Activated T-helper 1 cell treated with anti-CD3 and anti-CD28 coated beads, Interleukin-2, amount 50 U/mL, for 16 hours (primary cell): ENCODE measurements at places on chromosomes 1 and 21.

DNA sequence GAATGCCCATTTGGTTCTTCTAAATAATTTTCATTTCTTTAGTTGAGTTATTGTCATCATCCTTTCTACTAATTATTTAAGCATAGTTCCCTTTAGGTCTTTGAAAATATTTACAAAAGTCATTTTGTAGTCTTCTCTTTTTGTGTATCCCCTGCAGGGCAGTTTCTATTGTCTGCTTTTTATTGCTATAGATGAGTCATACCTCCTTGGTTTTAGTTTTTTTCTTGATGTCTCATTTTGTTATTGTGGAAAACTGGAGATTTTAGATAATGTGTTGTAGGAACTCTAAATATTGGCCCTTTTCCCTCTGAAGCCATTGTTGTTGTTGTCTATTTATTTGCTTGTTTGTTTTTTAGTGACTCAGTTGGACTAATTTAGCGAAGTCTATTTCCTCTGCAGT is 387.9 kb downstream of the NUF2 start:
- no peak for DNase-seq

- no peak for DNase-seq
These were observed 260.3 kb downstream of the FAF1 start for GRCh38 chr1:50699795-50700194.

- DNase-seq, result no peak
These were observed 3.5 kb downstream of the SIPA1L2 start for GRCh38 chr1:232626452-232626851.

DNA sequence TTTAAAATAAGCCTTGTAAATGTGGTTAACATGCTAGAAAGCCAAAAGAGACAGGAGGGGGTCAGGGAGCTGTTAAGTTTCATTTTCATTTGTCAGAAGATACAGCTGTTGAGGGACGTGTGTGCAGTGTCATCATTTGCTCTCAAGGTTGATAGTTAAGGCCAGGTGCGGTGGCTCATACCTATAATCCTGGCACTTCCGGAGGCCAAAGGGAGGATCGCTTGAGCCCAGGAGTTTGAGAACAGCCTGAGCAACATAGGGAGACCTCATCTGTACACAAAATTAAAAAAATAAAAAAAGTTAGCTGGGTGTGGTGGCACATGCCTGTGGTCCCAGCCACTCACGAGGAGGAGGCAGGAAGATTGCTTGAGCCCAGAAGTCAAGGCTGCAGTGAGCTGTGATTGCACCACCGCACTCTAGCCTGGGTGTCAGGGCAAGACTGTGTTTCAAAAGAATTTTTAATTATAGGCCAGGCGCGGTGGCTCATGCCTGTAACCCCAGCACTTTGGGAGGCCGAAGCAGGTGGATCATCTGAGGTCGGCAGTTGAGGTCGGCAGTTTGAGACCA is 22.7 kb downstream of the ZBTB8OS start:
- DNase-seq, result no peak

- no peak for DNase-seq
These were observed 60.5 kb downstream of the CAPN9 start for GRCh38 chr1:230807561-230808280.

GRCh38 chr1:234943836-234944402 is 184.7 kb downstream of the TOMM20 start:
- DNase-seq, result no peak

GRCh38 chr1:150213170-150214098 is 22.5 kb downstream of the ANP32E start:
- DNase-seq, result peak; percentile 83

DNA sequence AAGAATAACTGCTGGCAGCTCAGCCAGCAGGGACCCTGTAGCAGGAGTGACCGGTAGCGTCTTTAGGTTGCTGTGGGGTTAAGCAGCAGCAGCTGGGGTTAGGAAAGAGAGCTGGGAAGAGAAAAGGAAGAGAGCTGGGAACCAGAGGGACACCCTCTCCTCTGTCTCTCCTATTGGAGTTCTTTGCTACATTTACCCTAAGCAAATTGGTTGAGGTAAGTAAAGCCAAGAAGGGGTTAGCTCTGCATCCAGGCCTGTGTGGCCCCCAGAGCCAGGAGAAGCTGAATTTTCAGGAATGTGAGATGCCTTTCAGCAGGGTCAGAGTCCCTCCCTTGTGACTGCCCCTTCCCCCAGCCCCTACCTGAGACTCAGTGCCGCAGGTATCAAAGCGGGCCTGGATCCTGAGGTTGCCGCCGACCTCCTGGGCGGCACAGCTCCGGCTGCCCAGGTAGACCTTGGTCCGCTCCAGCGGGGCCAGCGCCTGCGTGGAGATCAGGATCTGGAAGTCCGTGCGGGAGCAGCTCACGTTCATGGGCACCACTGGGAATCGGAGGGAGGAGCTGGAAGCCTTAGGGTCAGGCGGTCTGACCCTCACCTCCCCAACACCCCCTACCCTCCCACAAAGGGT is 16.4 kb downstream of the CDCP2 start:
- no peak for DNase-seq

- DNase-seq, result no peak
These were observed 34.2 kb upstream of the HSD3B1 start for GRCh38 chr1:119472819-119473175.

DNA sequence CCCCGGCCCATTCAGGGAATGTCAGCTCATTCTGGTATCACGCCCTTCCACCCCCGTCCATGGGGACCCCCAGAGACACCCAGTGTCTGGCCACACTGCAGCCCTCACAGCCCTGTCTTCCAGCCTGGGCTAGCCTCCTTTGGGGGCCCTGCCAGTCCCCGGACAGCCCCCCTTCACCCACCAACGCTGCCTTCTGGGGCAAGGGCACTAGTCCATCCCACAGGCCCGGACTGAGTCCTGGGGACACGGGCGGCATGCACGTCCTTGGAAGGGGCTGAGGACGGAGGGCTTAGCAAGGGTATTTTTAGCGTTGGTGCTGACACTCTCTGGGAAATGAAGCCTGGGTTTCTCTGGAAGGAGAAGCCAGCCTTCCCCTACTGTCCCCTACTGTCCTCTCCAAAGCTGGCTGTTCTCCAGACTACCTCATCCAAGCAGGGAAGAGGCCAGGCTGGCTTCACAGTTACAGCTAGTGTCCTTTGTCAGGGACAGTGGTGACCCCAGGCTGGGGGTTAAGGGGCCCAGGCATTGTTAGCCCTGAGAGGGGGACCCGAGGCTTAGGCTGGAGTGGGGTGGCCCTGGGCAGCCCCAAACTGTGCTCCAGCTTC is 39.5 kb downstream of the COQ8A start:
- DNase-seq, result no peak

DNA sequence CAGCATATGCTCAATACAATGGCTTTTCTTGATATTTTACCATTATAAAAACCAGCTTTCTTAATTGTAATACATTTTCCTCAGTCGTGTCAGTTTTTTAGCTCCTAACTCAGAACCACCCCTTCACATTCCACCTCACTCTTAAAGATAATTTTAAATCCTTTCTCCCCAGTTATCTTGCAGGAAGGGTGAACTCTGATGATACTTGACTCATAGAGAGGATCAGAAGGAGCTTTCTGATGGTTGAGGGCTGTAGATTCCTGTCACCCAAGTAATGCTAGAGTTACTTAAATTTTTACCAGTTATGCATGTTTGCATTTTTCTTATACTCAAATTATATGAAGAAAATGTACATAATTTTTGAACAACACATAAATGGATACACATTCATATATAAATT is 233.7 kb downstream of the NCAM2 start:
- no peak for DNase-seq

- no peak for DNase-seq
These were observed 308.0 kb downstream of the MATN1 start for GRCh38 chr1:30415171-30415940.

- DNase-seq, result no peak
These were observed 24.1 kb downstream of the HMGCS2 start for GRCh38 chr1:119744598-119744942.

GRCh38 chr1:79745929-79746328 is 739.4 kb upstream of the ADGRL4 start:
- no peak for DNase-seq

- no peak for DNase-seq
These were observed 8.8 kb downstream of the UBE2J2 start for GRCh38 chr1:1264868-1265272.

GRCh38 chr1:102191723-102192122 is 195.0 kb upstream of the OLFM3 start:
- no peak for DNase-seq

DNA sequence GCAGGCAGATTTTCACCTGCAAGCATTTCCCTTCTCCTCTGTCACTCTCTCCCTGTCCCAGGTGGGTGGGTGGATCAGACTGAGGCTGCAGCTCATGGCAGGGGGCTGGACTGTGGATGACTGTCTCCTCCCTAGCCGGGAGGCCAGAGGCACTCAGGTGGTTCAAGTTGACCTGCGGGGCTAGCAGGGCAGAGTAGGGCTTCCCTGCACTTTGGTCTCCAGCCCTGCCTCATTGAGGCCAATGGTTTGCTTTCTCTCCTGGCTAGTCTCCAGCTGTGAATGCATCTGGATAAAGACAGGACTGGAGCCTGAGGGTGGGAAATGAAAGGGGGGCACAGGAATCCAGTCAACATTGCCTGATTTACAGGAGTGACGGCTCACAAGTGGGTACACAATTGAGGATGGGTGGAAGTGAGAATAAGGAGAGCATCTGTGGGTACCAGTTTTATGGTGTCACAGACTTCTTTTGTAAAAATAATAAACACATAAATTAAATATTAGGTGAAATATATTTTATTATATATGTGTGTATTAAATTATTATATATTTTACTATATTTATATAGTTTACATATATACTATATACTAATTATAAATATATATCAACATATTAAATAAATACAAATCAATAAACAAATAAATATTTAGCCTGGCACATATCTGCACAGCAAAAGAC is 25.6 kb downstream of the RUNX1 start:
- no peak for DNase-seq

GRCh38 chr1:229162825-229163515 is 107.9 kb upstream of the RAB4A start:
- no peak for DNase-seq

GRCh38 chr1:29698033-29698432 is 461.7 kb downstream of the PTPRU start:
- no peak for DNase-seq

- DNase-seq, result no peak
These were observed 892.6 kb downstream of the KCNT2 start for GRCh38 chr1:195715652-195716051.
